ENCODE measurements at places on chromosomes 11 and 22.

- DNase-seq = no peak
These were observed 656.0 kb upstream of the LUZP2 start for GRCh38 chr11:23840872-23841271.

DNA sequence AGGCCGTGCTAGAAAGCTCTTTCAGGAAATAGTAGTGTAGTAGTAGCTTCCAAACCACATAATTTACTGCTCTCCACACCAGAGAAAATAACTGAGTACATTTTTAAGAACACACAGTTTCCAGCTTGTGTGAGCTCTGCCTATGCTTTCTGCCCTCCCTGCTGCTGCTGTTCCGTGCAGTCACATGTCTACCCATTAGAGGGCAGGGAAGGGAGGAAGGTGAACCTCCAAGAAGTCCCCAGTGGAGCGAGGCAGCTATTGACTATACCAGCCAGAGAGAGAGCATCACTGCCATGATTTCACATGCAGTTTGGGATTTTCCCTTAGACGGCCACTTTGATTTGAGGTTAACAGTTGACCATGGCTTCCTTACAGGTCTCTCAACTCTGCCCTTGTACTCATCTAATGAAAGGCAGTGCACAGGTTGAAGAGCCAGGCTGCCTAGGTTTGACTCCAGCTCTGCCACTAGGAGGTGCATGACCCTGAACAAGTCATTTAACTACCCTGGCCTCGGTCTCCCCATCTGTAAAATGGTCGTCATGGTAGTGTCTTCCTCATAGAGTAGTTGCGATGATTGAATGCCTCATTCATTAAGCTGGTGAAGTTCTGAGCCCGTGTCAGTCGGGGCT lies 19.7 kb upstream of the CTTN start:
- DNase-seq = no peak

- no peak for DNase-seq
These were observed 25.8 kb upstream of the KCNQ1OT1 start for GRCh38 chr11:2725368-2726300.

DNA sequence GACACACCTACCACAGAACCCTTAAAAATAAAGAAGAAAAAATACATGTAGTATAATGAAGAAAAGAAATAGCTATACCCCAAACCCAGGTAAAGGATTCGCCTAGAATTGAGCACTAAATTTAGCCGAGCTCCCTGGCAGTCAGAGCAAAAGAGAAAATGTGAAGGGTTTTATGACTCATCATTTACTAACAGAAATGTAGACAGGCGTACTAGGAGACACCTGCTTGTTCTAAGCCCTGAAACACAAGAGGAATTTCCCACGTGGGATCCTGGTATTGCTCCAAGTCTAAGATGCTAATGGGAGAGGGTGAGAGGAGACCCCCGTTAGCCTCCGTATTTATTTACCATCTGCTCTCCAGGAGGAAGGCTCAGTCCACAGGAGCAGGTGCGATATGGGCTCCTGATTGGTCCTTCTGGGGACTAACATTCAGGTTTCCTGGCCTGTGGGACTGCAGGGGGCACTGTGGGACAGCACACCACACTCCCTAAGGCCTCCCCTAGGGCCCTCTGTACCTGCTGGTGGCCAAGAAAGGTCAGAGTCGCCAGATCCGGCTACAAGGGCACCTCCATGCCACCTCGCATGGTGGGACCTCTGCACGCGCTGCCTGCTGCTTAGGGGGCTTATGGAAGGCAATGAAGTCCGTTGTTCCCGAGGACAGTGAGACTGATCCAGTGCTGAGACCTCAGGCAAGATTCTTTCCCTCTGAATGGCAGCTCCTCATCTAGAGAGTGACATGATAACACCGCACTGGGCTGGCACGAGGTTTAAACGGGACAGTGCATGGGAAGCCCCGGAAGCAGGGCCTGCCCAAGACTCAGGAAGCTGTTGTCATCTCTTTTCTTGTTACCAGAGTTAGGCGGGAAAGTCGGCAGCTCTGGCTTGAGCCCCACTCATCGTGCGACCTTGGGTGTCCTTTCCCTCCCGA lies 25.8 kb downstream of the KCNC1 start:
- no peak for DNase-seq

DNA sequence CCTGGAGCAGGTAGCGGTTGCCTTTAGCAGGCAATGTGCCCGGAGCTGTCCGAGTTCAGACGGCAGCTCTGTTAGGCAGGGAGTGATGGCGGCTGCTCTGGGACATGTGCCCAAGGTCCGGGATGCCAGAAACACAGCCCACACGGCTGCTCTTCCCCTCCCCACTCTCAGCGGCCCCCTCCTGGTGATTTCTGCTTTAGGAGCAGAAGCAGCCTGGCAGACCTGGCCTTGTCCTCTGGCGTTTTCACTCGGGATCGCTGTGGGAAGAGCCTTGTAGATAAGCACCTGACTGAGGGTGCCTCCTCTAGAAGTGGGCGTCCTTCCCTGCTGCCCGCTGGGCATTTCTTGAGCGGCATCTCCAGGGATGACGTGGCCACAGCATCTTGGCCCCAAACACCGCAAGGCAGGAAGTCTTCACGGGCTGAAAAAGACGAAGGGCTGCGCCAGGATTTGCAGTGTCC lies 392.2 kb downstream of the TBC1D22A start:
- no peak for DNase-seq
